ENCODE measurements at places on chromosomes 4 and X.

DNA sequence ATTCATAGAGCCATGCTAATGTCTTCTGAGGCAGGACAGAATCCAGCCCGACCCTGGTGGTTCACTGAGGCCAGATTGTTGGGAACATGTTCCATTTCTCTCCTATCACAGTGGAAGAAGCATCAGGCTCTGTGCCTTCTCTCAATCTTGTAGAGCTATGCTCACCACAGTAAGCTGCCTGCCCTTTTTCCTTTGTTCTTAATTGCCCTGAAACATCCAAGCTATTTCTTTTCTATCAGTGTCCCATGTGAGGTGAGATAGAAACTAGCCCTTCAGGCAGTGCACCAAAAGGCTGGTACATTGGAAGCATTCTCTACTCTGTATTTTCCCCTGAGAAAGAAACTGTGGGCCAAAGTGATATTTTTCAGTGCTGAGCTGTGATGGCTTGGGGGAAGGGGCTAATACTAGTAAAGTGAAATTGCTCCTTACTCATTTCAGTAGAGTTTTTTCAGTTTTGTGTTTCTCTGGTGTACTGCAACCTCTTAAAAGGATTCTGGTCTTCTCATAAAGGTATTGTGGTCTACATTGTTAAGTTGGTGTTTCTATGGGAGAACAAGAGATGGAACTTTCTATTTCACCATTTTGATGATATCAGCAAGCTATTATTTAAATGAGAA is 611.2 kb downstream of the RPA4 start:
- DNase-seq = no peak

GRCh38 chr4:1763550-1764080 is 29.5 kb upstream of the FGFR3 start:
- peak; percentile 33 for DNase-seq

DNA sequence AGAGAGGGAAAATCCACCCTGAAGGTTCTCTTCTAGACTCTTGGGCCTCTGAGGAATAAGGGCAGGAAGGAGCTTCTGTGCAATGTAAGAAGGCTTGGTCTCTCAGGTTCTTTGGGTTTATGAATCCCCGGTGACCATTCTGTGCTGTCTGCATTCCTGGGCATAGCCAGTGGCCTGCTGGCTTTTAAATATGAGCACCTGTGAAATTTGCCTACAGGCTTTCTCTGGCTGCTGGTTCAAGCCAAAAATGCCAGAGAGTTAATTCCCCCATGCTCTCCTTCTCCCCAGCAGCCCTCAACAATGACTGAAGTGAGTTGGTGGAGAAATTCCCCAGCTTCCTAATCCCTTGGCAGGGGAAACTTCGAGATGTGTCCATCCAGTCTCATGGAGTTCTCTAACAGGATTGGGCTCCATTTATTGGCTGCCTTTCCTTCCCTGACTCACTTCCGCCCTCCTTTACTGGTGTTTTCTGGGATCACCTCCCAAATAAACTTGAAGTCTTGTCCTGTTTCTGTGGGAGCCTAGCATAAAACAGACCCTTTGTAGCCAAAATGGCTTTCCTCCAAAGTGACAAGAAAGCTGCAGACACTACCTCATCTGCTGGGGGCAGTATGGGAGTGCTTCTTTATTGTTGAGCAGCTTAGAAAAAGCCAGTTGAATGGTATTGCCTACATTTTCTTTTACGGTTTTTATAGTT is 179.4 kb upstream of the CASK start:
- DNase-seq = no peak

GRCh38 chrX:47574547-47575301 is 7.5 kb upstream of the TIMP1 start:
- no peak for DNase-seq

DNA sequence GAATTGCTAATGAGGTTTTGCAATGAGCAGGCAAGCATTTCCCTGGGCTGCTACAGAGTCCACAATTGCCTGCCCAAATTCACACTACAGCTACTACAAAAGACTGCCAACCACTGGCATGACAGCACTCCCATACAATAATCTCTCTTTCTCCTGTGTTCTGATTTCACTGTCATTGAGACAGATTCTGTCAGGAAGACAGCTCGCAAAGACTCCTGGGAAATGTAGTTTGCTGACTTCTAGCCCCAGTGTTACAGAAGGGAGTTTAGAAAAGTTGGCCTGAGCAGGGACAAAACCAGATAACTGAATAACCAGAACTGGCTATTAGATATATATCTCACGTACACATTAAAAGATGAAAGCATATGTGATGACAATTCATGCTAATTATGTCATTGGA is 1231.3 kb upstream of the PRKX start:
- DNase-seq = no peak

- no peak for DNase-seq
Observed at GRCh38 chrX:100883654-100884053, 9.5 kb upstream of the NOX1 start.

- DNase-seq = no peak
Observed at GRCh38 chr4:24145591-24145990, 255.7 kb upstream of the PPARGC1A start.

GRCh38 chr4:21469438-21470300 is 478.9 kb downstream of the KCNIP4 start:
- peak; percentile 43 for DNase-seq

DNA sequence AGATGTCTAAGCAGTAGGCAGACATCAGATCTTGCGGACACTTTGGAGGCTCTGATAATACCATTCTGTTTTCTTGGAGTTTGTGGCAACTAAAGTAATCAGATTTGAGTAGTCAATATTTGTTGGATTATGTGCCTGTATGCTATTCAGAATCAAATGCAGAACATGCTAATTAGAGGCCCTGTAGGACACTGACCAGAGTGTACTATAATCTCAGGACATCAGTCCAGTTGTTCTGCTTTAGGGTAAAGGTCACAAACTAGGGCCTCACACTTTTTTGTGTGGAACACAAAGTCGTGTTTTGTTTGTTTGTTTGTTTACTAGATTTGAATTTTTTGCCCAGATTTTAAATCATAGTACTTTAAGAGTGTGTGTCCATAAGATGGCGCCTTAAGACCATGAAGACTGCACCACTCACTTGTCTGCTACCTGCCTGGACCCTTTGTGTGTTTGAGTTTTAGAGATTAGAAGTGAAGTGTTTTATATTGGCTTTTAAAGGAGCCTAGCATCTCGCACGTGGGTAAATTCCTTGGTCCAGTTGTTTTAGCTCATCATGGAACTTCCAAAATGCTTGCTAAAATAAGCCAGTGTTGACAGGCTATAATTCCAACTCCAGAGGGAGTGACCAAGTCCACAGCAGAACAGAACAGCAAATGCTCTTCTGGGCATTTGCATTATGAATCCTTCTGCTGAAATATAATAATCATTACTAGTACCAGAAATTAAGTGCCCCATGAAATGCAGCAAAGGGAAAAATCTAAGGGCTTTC is 34.7 kb downstream of the IL13RA1 start:
- DNase-seq = no peak

- DNase-seq = peak; percentile 57
Observed at GRCh38 chr4:135508006-135508714, 1306.6 kb upstream of the PABPC4L start.

DNA sequence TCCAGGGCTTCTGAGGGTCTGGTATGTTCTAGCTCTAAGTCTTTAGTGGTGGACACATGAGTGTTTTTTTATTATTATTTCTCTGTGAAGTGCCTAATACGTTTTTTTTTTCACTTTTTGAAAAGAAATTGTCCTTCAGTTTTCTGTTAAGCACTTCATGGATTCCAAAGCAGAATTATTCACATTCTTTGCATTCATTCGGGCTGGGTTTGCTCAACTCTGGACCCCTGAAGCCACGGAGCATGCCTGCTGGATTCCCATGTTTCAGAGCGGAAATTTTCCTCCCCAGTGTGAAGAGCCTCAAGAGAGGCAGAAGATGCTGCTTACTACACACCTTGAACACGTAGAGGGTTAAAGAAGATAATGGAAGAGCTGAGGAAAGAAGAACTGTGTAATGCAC is 107.5 kb downstream of the EGF start:
- DNase-seq = no peak

- DNase-seq = no peak
Observed at GRCh38 chr4:124085561-124086180, 626.9 kb downstream of the ANKRD50 start.

DNA sequence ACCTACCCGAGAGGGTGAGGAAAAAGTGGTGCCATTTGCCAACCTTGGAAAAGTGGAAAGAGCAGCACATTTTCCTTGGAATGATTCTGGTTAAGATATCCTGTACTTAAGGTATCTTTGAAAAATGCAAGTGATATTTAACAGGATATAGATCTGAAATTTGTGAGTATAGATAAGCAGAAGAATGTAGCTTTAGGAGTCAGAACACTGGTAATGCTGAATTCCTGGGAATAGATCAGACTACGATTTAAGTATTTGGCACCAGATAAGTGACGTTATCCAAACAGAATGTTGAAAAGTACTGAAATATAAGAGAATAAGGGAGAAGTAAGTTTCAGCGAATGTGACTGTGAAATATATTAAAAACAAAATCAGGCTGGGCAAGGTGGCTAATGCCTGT is 210.1 kb downstream of the PCDH7 start:
- DNase-seq = no peak

DNA sequence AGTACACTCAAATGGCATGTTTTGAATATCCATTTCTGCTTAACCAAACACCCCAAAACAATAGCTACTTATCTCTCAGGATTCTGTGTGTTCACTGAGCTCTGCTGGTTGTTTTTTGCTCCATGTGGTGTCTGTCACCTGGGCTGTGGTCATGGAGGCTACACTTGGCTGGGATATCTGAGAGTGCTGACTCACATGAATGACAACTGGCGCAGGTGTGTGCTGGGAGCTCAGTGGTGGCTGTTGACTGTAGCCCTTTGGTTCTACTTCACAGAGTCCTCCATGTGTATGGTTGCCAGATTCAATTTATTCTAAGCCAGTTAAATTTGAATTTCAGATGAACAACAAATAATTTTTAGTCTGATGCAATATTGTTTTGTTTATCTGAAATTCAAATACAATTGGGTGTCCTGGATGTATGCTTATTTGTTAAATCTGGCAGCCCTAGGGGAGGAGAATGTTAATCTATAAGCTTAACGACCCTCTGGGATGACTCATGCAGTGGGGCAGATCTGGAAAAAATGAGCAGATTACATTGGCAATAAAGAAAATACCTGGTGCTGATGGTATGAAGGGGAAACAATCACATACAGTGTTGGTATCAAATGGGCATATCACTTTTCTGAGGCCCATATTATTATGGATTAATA is 28.2 kb upstream of the TCEAL4 start:
- DNase-seq = no peak

DNA sequence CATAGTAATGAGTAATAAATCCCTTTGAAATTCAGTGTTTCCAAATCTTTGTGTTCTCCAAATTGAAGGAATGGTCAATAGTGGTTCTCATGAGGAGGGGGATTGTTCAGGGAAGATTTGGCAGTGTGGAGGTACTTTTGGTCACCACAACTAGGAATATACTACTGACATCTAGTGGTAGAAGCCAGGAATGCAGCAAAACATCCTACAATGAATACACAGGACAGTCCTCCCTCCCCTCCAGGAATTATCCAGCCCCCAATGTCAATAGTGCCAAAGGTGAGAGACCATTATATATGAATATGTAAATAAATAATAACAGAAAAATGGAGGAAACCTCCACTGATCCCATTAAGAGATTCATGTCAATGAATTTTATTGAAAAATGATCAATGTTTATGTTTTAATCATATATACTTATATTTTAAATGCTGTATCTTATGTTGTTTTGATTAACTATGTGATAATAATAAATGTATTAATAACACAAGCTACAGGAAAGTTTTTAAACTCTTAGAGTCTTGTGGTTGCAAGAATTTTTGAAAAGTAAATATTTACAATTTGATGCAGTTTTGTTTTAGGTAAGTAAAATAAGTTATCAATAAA is 14.4 kb upstream of the FAM9A start:
- peak; percentile 13 for DNase-seq

GRCh38 chr4:26223155-26223554 is 97.7 kb upstream of the RBPJ start:
- no peak for DNase-seq

- peak; percentile 7 for DNase-seq
Observed at GRCh38 chr4:3827616-3828492, 61.7 kb downstream of the ADRA2C start.

GRCh38 chrX:148416142-148416541 is 84.3 kb upstream of the AFF2 start:
- DNase-seq = no peak

DNA sequence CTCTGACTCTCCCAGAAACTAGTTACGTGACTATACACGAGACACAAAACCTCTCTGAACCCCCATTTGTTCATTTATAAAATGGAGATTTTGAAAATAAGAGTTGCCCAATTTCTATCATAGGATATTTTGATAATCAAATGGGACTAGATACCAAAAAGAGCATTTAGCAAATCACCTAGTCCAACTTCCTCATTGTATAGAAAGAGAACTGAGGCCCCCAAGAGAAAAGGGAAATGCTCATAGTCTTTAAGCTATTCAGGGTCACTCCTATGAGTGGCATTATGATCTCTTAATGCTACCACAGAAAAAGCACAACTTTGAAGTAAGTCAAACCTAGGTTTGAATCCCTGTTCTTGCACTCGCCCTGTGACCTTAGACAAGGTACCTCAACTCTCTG is 62.7 kb downstream of the BMP15 start:
- DNase-seq = no peak

- no peak for DNase-seq
Observed at GRCh38 chr4:94590493-94590892, 138.8 kb downstream of the PDLIM5 start.
